Glutamatergic neuron (in vitro differentiated cells): ENCODE measurements at places on chromosomes 5 and 9. TPM values are rescaled to one million over a fixed set of nuclear protein-coding genes. Genes with fewer than 3 reads are reported as not detected.

SLC12A7 gene
- 147 TPM for total RNA-seq

HACD4 gene
- 0.10 TPM for total RNA-seq

SPINK13 gene
- total RNA-seq = not detected

PDCD1LG2 gene
- not detected for total RNA-seq

ANKS6 gene
- 15.9 TPM for total RNA-seq

SLC36A3 gene
- not detected for total RNA-seq

EXD3 gene
- 24.5 TPM for total RNA-seq

PCDHB9 gene
- total RNA-seq = 12.2 TPM

NEUROG1 gene
- 222 TPM for total RNA-seq

CATSPER3 gene
- 0.54 TPM for total RNA-seq

GRCh38 chr5:122311961-122312590 lies at the start of gene SNCAIP:
TSS of gene SNCAIP (plus strand) at chr5:122312237. CDS start at chr5:122391135, 78,898 bp downstream.
- DNase-seq = peak; percentile 66

GRCh38 chr5:1666221-1666620 lies 133.4 kb downstream of the MRPL36 start:
- no peak for DNase-seq

GRCh38 chr9:77975036-77975435 lies 56.6 kb downstream of the GNAQ start:
- DNase-seq = no peak

- DNase-seq = no peak
Observed at GRCh38 chr5:24804221-24804681, 159.5 kb upstream of the CDH10 start.

GRCh38 chr5:74641735-74642542 lies 1.4 kb upstream of the ENC1 start:
- peak; percentile 48 for DNase-seq

DNA sequence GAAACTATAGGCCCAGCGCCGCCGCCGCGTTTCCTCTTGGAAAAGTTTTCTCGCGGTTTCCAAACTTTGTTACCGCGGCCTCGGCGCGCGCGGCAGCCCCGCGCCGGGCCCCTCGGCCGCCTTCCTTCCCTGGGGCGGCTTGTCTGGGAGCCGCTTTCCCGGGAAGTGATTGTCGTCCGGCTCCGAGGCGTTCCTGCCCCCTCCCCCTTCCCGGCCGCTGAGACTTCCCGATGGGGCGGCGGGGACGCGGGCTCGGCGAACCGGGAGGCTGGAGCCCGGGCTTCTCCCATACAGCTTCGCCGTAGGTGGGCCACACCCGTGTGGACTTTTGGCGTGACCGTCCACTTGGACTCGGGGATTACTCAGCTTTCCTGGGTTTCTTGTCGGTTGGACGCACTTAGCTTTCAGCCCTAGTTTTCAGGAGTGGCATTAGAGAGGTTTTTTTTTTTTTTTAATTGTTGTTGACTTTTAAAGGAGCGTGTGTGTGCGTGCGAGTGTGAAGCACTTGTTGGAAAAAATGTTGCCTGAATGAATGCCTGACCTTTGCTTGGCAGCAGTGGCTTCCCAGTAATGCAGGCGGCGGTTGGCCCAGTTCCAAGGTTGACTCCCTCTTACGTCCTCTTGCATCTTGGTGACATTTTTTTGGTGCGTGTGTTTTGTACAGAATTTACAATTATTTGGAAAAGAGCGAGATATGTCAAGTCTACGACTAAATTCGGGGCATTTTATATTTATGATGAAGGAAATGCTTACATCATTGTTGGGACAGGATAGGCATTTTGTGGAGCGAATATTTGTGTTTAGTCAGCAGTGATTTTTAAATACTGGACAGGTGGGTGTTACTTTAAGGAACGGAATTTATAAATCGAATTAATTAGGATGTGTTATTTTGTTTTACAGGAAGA lies 821 bp downstream of the CTNNA1 start:
- peak; percentile 65 for DNase-seq

GRCh38 chr9:110986529-110986928 lies 51.7 kb downstream of the LPAR1 start:
- DNase-seq = no peak

GRCh38 chr5:37662362-37662761 lies 177.5 kb downstream of the GDNF start:
- no peak for DNase-seq

GRCh38 chr9:6689893-6690674 lies 44.6 kb upstream of the GLDC start:
- DNase-seq = no peak

GRCh38 chr5:105350486-105351140 lies 1788.0 kb upstream of the NUDT12 start:
- DNase-seq = no peak

DNA sequence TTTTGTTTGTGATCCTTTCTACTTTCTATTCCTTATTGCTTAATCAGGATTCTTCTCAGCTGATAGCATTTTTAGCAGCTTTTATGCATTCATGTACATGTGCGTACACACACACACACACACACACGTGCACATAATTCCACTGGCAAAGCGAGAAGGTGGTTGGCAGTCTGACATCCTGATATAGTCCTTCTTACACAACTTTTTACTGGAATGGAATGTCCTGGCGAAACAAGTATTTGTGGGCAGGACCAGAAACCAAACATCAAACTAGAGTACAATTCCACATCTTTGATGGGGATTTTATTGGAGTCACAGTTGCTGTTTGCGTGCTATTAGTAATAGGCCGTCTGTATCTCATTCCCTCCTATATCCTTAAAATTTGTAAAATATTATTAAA lies 356.5 kb downstream of the CCDC171 start:
- DNase-seq = no peak

- no peak for DNase-seq
Observed at GRCh38 chr9:68997666-68998065, 16.2 kb downstream of the PRKACG start.

GRCh38 chr5:172049226-172049796 lies 42.9 kb upstream of the FBXW11 start:
- no peak for DNase-seq

DNA sequence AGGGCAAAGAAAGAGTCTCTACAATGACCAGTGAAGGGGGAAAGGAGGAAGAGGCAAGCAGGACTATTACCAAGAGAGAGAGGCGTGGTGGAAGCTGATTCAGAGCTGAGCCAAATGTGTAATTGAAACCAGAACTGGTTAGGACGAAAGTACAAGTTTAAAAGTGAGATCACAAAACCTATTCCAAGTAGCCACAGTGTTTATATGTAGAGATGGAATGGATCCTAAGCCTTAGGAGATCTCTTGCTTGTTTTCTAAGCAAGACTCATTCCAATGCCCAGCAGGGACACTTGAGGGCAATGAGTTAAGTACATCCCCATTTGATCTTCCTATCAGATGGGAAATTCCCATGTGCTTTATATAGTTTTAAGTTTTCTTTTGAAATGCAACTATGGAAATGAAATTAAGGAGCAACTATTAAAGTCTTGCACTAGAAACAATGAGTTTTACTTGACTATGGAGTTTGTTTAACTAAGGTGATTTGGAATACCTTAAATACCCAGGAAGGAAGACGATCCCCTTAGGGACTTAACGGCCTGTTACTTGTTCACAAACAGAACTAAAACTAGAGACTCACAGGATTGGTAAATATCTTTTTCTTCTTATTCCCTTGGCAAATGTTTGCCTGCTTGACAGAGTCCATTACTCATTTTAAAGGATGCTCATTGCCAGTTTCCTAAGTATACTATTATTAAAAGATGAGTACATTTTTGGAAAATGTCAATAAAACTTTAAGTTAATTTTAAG lies 51.1 kb upstream of the SNX2 start:
- DNase-seq = no peak

DNA sequence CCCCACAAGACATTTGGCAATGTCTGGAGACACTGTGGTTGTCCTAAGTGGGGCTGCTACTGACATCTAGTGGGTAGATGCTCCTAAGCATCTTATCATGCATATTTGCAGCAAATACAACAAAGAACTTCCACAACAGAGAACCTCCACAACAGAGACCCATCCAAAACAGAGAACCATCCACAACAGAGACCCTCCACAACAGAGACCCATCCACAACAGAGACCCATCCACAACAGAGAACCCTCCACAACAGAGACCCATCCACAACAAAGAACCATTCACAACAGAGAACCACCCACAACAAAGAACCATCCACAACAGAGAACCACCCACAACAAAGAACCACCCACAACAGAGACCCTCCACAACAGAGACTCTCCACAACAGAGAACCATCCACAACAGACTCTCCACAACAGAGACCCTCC lies 32.8 kb downstream of the ARPC5L start:
- peak; percentile 39 for DNase-seq

- DNase-seq = no peak
Observed at GRCh38 chr9:127637322-127637847, 25.3 kb downstream of the STXBP1 start.
